ENCODE measurements at places on chromosomes 11 and 22.

GRCh38 chr11:77801477-77801876, 19.0 kb downstream of the RSF1 start:
- DNase-seq: no peak

GRCh38 chr11:113771964-113772363, 1.5 kb downstream of the ZW10 start:
- no peak for DNase-seq

DNA sequence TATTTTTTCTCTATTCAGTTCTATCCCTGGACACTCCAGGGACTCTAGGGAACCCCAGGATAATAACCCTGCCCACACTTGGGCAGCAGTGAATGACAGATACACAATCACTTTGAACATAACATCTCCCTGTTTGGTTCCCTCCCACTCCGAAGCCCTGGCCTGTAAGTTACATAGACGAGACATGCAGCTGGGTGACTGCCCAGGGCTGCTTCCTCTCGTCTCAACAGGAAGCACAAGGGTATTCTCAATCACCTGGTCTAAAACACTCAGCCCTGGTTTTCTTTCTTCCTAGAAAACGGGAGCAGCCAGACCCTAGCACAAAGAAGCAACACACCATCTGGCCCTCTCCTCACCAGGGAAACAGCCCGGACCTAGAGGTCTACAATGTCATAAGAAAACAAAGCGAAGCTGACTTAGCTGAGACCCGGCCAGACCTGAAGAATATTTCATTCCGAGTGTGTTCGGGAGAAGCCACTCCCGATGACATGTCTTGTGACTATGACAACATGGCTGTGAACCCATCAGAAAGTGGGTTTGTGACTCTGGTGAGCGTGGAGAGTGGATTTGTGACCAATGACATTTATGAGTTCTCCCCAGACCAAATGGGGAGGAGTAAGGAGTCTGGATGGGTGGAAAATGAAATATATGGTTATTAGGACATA, 19.4 kb downstream of the LAYN start:
- no peak for DNase-seq

- no peak for DNase-seq
Observed at GRCh38 chr11:96113193-96113681, 189.3 kb upstream of the MTMR2 start.

DNA sequence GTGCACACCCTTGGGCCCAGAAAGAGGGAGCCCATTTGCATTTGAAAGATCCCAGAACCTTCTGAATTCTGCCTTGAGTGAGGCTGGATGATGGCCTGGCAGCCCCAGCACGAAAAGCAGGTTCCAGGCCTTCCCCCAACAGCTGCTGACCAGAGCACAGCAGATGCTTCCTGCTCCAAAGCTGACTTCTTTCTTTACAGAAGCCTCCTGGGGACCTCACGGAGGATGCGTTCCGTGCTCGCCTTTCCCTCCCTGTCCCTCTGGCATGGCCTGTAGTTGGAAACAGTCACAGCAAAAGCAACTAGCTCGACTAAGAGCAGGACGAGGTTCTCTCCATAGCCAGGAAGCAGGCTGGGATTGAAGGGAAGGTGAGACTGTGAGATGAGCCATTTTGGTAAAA, 107.7 kb upstream of the B3GAT1 start:
- no peak for DNase-seq

DNA sequence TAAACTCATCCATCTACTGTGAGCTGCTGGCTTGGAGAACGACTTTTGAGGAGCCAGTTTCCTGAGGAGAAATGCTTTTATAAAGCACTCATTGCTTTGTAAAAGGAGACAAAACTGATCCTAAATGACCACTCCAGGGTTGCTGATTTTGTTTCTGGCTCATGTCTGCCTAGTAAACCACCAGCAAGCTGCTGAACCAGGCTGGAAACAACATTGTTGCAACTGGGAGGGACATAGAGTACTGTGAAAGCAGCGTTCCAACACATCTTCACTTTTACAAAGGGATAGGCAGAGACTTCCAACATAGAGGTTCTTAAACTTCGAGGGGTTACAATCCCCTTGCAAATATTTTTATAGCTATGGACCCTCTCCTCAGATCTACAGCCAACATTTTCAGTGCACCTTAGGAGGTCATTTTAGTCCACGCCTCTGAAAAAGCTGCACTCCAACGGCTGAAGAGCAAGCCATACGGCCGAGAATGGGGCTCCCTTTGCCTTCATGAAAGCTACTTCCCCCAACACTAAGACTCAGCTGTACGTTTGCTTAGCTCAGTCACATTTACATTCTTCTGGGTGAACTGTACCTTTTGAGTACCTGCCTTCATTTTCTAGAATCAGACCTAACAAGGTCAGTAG, 54.7 kb downstream of the PANX1 start:
- no peak for DNase-seq

- no peak for DNase-seq
Observed at GRCh38 chr11:62266558-62266957, 3.4 kb upstream of the SCGB2A2 start.

DNA sequence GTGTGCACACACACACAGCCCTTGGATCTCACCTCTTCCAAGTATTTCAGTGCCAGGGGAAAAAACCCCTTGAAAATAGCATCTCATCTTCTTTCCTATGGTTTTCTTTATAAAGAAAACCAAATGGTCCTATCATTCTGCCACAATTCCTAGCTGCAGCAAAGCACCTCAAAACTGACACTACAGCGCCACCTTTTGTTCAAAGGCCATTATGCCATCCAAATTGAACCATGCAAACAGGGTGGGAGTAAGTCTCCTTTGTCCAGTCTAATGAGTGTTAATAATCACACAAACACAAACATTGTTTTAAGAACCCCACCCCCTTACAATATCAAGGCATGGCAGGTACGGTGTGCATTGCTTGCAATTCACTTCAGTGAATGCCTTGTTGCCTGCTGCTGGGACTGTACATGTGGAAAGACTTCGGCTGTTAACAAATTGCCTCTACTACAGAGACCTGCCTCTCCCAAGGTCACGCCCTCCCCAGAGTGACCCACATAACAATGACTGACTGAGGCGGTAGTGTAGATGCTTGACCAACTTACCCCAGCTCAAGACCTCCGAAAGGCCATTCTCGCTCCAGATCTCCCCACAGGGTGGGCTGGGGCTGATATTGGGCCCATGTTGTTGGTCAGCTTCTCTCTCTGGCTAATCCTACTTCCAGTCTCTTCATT, 31.7 kb downstream of the FAM181B start:
- peak; percentile 47 for DNase-seq

GRCh38 chr11:61688365-61689163, 8.4 kb downstream of the DAGLA start:
- peak; percentile 80 for DNase-seq

GRCh38 chr11:14669499-14669898, 25.9 kb downstream of the PDE3B start:
- no peak for DNase-seq

GRCh38 chr11:33358150-33358831, 101.1 kb downstream of the HIPK3 start:
- no peak for DNase-seq

DNA sequence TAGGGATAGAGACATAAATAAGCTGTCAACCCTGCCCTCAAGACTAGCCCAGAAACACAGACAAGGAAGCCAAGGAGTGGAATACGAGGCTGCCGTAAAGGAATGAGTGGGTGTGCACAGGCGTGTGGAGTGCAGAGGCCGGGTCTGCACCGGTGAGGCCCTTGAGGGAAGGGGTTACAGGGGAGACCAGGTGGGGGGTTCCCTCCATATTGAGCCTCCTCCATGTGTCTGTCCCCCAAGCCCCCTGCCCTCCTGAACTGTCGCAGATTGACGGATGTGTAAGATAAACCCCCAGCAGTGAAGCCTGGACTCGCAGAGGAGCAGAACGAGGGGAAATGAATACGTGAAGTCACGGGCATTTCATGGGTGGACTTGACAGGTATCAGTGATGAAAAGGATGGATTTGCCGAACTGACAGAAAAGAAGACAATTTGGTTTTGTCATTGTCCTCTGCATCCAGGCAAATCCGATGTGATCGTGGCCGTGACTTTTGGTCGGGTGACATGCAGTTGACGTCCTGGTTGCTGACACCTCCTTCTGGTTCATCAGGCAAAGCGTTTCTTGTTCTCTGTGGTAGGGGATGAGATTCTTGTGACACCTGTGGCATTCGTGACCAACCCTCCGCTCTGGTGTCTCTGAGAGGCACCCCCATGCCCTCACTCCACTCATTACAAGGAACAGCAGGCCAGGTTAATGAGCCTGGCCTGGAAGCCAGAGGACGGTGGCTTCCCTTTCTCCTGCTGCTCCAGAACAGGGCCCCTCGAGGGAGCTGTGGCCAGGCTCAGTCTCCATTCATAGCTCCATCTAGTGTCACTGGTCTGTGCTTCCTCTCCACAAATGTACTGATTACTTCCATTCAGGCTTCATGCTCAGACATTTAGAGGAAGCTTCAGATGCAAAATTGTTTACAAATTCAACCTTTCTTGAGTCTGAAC, 223.1 kb upstream of the B3GAT1 start:
- peak; percentile 1 for DNase-seq

- DNase-seq: no peak
Observed at GRCh38 chr11:122344215-122344614, 228.2 kb upstream of the BLID start.

DNA sequence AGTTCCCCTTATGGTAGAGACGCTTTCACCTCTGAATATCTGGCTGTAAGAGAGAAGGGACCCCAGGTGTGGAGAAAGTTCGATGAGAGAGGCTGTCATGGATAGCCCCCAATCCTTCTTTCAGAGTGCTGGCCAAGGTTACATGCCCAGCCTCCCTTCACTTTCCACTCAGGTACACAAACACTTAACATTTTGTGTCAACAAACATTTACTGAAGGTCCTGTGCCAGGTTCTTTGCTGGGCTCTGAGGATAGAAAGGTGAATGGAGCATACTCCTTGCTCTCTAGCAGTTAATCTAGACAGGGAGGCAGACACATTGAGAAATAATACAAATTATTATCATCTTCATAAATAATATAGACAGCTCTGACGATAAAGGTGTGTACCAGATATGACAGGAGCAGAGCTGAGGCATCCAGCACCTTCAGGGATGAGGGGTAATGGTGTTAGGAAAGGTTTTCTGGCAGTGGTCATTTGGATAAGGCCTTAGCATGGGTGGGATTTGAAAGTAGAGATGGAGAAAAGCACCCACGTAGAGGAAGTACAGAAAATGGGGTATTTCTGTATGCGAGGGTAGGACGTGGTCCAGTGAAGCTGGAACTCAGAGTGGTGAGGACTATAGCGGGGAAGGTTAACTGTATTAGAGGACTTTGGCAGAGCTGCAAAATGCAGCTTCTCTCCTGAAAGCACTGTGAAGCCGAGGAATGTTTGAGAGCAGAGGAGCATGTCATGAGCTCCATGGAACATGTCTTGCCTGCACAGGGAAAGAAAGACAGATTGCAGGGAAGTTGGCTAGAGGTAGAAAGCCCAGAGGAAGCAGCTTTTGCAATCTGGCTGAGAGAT, 19.6 kb downstream of the PPFIBP2 start:
- no peak for DNase-seq

- DNase-seq: no peak
Observed at GRCh38 chr11:97354576-97354975, 964.8 kb downstream of the JRKL start.

DNA sequence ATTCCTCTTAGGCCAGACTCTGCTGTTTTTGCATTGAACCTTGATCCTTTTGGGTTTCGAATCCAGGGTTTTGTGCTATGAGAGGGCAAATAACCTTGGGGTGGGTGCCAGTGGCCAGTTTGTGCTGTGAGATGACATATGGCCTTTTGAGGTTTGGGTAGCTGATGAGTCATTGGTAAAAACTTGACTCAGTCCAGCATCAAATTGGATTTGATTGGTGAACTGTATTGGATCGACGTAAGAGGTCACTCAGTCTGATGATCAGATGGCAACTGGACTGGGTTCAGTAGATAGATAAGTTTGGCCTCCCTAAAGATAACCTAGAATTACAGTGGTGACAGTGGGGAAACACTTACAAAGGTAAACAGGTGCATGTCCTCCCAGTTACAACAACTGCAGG, 41.0 kb upstream of the XKR3 start:
- DNase-seq: no peak

DNA sequence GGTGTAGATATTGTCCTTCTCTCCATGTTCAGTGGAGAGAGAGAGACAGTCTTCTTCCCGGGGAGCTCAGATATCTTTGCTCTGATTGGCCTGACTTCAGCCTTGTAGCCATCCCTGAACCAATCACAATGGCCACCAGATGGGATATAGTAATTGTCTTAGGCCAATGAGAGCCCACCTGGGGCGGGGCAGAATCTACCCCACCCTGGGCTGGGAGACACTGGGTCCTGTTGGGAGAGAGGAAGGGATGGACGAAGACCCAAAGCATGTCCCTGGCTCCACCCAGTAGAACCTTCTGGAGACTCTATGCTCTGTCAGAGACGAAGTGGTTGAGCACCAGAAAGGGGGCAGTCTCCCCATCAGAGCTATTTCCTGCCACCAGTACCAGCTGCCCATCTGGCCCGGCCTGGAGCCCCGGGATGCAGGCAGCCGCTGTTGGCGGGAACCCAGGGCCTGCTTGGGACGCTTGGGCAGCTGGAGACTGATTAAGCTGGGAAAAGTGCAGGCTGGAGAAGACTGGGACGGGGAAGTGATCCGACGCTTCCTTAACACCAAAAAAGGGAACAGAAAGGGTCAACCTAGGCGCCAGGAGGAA, 31.6 kb upstream of the CBX7 start:
- DNase-seq: no peak

- no peak for DNase-seq
Observed at GRCh38 chr11:64358907-64359711, at the start of gene RPS6KA4. RPS6KA4 (plus strand) TSS chr11:64359162; CDS start chr11:64359236, 74 bp downstream.

- no peak for DNase-seq
Observed at GRCh38 chr11:88494848-88495247, 157.3 kb upstream of the CTSC start.

DNA sequence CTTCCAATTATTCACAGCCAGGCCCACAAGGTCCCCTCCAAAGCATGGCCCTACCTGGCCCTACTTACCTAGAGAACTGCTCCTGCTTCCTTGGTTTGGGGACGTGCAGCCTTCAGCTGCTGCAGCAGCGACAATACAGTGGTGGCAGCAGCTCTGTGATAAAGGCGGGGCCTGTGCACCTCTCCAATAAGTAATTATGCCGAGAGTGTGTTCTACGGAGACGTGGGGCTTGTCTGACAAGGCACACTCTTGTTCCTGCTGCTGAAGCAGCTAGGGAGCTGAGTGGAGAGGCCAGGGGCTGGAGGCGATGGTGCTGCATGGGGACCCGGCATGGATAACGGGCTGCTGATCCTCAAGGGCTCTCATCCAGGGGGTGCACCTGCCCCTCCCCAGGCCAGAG, 98.0 kb upstream of the THY1 start:
- no peak for DNase-seq

DNA sequence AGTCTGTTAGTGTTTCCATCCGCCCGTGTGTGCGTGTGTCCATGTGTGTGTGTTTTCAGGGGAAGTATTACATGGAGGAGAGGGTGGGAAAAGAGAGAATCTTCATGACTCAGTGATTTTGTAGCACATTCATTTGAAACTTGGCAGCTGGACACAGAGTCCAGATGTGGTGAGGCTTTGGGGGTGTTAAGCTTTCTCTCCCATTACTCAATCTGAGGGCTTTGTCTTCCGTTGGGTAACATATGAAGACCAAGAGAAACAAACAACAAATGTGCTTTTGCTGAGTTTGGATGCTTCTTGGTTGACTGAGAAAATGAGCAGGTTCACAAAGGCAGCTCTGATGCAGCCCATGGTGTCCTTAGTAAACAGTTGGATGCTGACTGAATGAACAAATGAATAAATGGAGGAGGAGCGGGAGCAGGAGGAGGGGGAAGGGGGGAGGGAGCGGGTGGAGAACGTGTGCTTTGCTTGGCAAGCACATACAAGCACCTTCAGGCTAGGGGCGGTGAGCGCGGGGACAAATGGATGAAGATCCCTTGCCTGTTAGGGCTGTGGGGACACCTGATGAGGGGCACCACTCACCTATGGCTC, 104.3 kb downstream of the ST3GAL4 start:
- DNase-seq: no peak

- DNase-seq: peak; percentile 60
Observed at GRCh38 chr11:72413914-72414628, 20.3 kb downstream of the CLPB start.

Data from Kasumi-1 (cell line).